ENCODE measurements at places on chromosomes 7 and 10.

- DNase-seq = no peak
These were observed 34.8 kb upstream of the TNPO3 start for GRCh38 chr7:129089521-129090212.

GRCh38 chr7:123562121-123562520 is 4.5 kb upstream of the NDUFA5 start:
- no peak for DNase-seq

- DNase-seq = no peak
These were observed 14.6 kb downstream of the MCMBP start for GRCh38 chr10:119858063-119858462.

- DNase-seq = no peak
These were observed 54.2 kb upstream of the STEAP1B start for GRCh38 chr7:22554184-22554583.

DNA sequence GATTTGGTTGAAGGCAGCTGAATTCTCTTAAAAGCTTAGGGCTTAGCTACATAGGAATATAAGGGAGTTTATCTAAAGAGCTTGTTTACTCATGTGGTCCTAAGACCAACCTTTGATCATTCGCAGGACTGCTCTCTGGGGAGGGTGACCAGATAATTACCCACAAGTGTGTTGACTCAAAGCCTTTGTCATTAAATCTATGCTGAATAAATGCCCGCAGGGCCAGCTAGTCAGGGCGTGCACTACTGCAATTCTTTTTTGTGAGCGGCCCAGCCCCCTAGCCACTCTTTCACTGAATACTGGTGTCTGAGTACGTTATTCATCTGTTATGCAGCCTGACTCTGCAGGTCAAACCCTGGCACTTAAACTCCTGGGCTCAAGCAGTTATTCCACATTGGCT is 69.6 kb downstream of the AKAP9 start:
- DNase-seq = no peak

GRCh38 chr10:116476461-116476860 is 48.8 kb downstream of the PNLIPRP3 start:
- no peak for DNase-seq

DNA sequence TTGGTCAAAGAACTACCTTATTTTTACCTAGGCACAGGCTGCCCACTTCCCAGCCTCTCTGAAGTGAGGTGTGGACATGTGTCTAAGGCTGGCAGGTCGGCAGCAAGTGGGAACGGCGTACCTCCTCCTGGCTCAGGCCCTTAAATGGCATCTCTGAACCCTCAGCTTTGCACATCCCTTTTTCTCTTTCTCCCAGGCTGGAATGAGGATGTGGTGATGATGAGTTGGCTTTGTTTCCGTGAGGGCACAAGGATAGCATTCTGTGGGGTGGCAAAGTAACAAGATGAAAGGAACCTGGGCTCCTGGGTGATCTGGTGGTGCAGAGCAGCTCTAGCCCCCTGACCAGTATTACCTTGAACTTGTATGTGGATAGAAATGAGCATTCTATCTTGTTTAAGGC is 196.8 kb downstream of the REEP3 start:
- DNase-seq = no peak

- DNase-seq = no peak
These were observed 27.8 kb downstream of the DIP2C start for GRCh38 chr10:661597-662222.

- no peak for DNase-seq
These were observed 17.4 kb upstream of the CEP41 start for GRCh38 chr7:130458257-130458656.

- no peak for DNase-seq
These were observed 90.2 kb downstream of the FRMD4A start for GRCh38 chr10:14240253-14241189.

DNA sequence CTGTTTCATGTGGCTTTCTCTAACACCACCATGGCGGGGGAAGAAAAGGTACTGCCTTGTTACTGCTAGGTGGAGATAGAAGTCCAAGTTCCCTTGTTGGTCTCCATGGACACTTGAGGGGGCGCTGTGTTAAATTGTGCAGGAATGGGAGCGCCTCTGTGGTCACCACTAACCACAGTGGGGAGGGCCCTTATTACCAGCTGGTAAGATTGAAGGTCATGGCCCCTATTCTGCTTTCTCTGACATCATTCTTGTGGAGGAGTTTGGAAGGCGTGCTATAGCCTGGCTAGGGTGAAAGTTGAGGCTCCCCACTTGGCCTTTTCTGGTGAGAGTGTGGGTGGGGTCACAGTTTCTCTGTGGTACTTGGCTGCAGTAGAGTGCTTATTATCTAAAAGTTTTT is 14.9 kb upstream of the MXI1 start:
- DNase-seq = no peak

- no peak for DNase-seq
These were observed 550 bp upstream of the CREM start for GRCh38 chr10:35126062-35126529.

- no peak for DNase-seq
These were observed 109.0 kb upstream of the ELMO1 start for GRCh38 chr7:37557571-37558209.

DNA sequence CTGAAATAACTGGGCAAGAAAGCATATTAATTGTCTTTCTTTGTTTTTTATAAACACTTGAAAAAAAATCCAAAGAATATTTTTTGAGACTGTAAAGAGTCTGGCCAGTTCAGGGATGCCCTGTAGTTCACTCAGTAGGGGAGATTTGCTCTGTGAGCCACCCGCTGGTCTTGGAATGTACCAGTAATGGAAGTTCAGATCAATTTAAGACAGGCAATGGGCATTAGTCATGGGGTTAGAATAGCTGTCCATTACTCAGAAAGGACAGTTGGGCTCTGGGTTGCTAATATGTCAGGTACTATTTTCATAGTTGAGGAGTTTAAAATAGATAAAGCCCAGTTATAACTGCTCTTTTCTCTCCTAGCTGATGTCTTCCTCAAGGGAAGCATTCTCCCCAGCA is 38.7 kb downstream of the A1CF start:
- DNase-seq = no peak

GRCh38 chr10:69458430-69459100 is 7.3 kb downstream of the TSPAN15 start:
- no peak for DNase-seq

DNA sequence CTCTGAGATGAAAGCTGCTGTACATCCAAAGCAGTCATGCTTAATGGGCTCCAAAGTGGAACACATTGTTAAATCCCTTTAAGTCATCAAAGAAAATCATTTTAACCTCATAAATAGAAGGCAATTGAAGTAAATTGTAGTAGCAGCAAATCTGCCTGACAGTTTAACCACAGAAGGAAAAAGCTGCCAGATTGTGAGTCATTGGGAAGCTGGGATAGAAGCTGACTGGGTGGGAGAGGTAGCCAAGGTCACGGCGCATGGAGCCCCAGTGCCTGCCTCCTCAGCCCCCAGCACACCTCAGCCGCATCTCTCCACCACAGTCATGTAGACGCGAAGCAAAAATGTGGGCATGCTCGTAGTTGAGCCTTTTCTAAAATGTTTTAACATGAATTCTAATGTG is 44.0 kb downstream of the TARP start:
- no peak for DNase-seq

GRCh38 chr7:24199978-24200377 is 84.0 kb upstream of the NPY start:
- DNase-seq = no peak

DNA sequence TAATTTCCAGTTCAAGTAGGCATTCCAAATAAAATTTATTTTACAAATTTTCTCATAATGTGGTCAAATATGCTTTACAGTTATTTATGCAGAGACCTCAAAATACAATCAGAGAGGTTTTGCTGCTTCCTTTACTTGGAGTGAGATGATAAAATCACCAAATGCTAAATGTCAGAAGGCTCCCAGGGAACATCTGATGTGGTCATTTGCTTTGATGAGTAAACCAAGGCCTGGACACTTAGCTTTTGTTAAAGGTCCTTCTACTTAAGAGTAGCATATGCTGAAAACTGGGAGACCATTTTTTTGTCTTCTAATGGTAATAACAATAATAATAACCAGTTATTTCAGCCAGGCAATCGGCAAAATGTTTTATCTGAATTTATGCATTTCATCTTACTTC is 60.6 kb upstream of the AKR1E2 start:
- no peak for DNase-seq

DNA sequence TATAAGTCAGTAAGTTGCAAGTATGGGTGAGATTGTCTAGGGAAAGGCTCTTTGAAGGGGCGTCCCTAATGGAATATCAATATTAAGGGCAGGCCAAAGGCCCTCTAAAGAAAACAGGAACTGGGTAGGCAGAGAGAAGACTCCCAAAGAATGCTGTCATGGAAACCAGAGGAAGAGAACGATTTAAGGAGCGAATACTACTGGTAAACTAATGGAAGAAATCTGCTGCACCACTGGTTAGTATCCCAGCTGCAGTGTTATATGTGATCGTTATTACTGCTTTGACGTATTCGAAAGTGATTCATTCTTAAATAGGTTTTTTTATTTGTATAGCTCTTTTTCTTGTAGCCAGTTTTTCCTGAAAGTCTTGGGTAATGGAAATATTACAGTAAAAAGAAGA is 1.3 kb downstream of the CASP2 start:
- no peak for DNase-seq

DNA sequence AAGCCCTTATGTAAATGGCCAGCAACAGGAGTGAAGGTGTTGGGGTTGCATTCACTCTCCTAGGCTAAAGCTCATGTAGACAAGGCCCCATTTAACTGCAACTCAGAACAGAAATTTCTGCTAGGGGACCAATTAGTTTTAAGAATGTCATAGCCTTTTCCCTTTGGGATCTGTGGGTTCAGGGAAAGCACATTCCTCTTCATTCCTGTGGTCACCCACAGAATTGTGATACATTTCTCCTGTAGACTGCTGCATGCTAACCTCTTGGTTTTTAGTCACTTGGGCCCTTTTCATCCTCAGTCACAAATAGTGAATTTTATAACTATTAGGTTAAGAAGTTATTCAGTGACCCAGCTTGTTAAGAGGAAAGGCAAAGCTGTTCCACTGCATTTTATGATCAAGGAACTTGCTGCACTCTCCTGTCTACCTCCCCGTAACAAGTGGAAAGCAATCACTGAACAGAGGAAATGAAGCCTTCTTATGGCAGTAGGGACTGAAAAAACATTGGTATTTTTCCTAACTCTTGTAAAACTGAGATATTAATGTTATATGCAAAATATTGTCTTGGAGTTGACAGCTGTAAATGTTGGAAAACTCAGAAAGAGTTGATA is 124.9 kb downstream of the SND1 start:
- no peak for DNase-seq

- DNase-seq = no peak
These were observed 79.7 kb downstream of the PODXL start for GRCh38 chr7:131476740-131477139.

DNA sequence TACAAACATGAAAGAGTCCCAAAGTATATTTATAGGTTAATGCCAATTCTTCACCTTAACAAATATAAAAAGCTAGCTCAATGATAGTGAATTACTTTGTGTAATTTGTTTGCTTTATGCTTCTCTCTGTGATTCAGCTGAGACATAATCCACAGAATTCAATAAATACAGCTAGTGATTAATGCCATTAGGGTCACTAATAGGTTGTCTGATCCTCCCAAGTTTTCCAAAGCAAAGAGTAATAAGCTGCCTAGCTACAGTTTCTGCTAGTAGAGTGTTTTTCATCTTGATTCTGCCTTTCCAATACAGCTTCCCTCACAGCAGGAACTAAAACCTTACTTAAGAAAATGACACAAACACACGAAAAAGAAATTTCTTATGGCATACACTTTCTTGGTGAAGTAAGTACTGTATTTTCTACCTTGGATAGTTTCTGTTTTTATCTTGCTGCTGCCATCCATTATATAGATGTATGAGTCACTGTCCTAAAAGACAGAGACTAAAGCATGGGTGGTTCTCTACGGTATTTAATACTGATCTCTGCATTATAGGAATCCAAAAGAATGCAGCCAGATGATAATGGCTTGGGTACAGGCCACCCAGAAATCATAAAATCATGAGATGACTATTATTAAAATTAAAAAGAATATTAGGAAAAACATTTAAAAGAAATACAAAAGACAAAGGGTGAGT is 170.0 kb downstream of the TPK1 start:
- no peak for DNase-seq

DNA sequence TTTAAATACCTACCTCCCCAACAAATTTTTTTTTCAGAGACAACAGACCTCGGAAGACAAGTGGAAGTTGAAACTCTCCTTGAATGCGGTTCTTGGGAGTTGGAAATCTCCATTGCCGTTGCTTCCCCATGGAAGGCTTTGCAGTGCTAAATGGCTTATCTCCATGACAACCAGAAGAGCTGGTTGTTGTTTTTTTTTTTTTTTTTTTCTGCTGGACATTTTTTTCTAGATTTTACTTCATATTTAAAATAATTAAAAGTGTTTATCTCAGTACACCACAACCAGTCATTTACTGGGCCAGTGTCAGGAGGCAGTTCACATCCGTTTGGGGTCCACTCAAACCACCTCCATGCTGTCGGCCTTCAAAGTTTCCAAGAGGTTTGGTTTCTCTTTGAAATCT is 348.5 kb upstream of the PRKCQ start:
- no peak for DNase-seq

- DNase-seq = no peak
These were observed 22.5 kb downstream of the UPP1 start for GRCh38 chr7:48111596-48111995.

GRCh38 chr7:2402687-2403013 is 761 bp upstream of the CHST12 start:
- DNase-seq = no peak

GRCh38 chr7:92528188-92528957 is at the start of the genes PEX1 and RBM48:
Gene PEX1, minus strand, starts transcription at chr7:92528520. Its CDS starts 85 bp downstream, at chr7:92528435.
Gene RBM48, plus strand, starts transcription at chr7:92528795. Its CDS starts 19 bp downstream, at chr7:92528814.
- DNase-seq = peak; percentile 94

DNA sequence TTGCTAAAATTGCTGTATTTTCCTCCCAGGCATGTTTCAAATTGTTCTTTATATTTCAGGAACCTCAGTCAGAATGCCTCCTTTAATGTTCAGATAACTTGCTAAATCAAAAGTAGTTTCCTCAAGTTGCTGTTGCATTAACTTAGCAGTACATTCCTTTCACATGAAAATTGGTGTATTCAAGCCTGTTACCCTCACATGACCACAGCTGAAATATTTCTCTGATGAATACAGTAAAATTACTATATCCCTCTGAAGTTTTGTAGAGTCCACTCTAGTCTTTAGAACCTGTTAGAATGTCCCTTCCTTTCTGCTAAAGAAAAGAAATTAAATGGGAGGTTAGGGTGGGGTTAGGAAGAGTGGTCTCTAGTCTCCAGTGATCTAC is 24.5 kb upstream of the C1GALT1 start:
- no peak for DNase-seq

GRCh38 chr10:88857831-88858230 is 6.2 kb upstream of the ANKRD22 start:
- DNase-seq = no peak

DNA sequence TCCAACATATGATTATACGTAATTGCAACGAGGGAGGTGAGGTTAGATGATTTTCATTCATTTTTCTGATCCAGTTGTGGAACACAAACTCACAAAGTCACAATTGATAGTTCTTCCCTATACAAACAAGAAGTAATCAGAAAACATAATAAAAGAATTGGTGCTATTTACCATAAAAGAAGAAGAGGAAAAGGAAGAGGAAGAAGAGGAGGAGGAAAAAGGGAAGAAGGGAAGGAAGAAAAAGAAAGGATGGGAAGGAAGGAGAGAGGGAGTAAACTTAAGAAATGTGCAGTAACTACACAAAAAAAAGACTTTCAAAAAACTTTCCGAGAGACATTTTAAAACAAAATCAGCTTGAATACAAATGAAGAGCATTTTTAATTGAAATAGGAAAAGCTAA is 65.0 kb downstream of the CCDC71L start:
- DNase-seq = no peak

GRCh38 chr7:26151096-26151495 is 902 bp upstream of the NFE2L3 start:
- no peak for DNase-seq

GRCh38 chr7:27239387-27240014 is 3.1 kb upstream of the EVX1 start:
- no peak for DNase-seq

Data from activated CD4-positive, alpha-beta T cell treated with anti-CD3 and anti-CD28 coated beads, Interleukin-2, amount 50 U/mL, for 4 hours (primary cell).